ENCODE measurements at places on chromosomes 1 and 21. TPM values are rescaled to one million over a fixed set of nuclear protein-coding genes. Genes with fewer than 3 reads are reported as not detected.
A peak's percentile ranks its signal among the peaks of the same experiment; 100 is the strongest.

The CRYBG2 gene
- total RNA-seq, result 1.1 TPM

The CFHR1 gene
- not detected for total RNA-seq

The ANGPTL1 gene
- total RNA-seq, result not detected

The IL19 gene
- not detected for total RNA-seq

The ERRFI1 gene
- 2.0 TPM for total RNA-seq

DNA sequence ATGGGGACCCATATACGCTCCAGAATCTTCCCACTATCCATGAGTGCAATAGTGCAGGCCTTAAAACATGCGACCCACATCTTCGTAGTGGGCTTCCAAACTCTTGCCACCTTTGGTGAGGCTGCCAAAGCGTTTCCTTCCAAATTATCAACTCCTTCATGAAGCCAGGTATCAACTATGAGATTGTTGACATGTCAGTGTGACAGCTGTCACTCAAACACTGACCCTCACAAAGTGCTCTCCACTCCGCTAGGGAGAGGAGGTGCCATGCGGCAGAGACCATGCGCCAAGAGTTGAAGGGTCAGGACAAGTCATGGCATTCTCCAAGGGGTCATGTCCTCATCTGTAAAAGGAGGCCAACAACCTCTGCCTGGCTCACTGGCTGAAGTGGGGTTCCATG is 103.3 kb downstream of the SUSD4 start:
- no peak for DNase-seq

DNA sequence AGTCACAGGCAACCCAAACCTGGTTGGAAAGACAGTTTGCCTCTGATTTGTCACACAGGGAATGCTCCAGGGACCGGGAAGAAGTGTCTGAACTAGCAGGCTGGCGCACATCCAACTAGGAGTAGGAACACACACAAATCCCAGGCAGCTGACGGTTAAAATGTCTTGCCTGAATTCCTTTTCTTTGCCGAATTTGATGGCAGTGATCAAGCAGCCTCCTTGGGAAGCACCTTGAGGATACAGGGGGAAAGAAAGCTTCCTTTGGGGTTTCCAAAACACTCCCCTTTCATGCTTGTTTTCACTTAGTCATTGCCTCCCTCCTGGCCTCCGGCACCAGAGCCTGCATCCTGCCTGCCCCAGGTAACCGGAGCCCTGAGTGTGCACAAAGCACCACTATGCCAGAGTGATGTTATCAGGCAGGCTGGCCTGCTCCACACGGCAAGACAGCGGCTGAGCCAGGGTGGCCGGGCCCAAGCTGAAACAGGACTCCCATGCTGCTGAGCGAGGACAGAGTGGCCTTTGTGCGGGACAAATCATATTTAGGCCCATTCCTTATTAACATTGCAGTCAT is 193.8 kb downstream of the LMX1A start:
- no peak for DNase-seq

GRCh38 chr1:41578712-41579335 is 94.3 kb upstream of the EDN2 start:
- DNase-seq, result no peak

- no peak for DNase-seq
These were observed 4.3 kb downstream of the TAF5L start for GRCh38 chr1:229621663-229622062.

DNA sequence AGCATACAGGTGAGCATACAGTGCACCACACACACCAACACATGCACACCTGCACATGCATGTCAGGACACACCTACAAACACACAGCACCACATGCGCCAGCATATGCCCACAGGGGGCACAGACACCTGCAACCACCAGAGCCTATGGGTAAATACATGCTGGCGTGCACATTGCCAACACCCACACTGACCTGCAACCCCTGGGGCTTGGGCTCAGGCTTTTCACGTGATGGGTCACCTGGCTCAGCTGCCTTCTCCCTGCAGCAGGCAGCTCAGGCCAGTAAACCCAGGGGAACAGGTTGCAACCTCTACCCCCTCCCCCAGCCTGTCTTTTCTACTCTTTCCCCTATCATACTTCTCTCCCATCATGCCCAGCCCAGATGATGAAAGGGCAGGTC is 8.1 kb downstream of the CD247 start:
- no peak for DNase-seq

GRCh38 chr1:45892068-45892785 is 88.8 kb downstream of the MAST2 start:
- DNase-seq, result no peak

DNA sequence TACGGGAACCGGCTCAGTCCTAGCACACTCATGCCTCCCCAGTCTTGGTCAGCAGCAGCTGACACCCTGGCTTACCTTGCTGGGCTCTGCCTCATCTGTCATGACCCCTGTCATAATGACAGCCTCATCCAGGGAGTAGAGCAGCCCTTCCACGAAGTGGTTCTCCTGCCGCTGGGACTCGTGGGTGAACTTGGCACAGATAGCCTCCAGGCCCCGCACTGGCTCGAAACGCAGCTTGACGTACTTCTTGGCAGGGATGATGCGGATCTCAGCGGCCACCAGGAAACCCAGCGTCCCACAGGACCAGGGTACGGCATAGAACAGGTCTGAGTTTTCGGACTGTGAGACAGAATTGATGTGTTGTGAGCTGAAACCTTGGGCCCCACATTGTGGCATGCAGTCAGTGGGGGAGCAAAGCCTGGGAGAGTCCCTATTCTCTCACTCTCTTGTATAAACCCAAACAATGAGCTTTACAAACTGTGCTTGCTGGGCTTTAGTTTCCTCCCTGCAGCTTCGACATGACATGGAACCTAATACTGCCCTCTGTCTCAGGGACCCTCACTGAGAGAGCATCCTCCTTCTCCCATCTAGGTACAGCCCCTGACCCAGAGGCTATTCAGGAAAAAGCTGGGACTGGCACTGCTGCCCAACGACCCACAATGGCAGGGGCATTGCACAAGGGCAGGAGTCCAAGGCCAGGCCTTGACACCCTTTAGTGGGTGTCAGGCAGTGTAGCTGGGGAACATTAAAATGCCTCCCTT is 15.5 kb downstream of the DHCR24 start:
- no peak for DNase-seq

GRCh38 chr1:234882898-234883297 is 245.7 kb downstream of the TOMM20 start:
- no peak for DNase-seq

DNA sequence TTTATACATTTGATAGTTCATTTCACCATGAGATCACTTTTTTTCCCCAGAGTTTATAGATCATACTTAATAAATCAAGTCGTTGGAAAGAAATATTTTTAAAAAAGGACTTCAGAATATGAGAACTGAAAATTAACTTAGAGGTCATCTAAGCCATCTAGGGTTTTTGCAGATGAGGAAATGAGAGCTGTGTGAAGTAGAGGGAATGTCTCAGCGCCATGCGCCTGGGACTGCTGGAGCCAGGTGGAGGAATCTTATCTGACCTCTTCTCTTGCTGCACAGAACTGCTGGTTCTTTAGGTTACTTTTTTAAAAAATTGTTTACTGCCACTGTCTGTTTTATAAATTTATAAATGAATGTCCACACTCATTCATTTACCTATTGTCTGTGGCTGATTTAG is 11.5 kb downstream of the SH3BGR start:
- DNase-seq, result peak; percentile 3

DNA sequence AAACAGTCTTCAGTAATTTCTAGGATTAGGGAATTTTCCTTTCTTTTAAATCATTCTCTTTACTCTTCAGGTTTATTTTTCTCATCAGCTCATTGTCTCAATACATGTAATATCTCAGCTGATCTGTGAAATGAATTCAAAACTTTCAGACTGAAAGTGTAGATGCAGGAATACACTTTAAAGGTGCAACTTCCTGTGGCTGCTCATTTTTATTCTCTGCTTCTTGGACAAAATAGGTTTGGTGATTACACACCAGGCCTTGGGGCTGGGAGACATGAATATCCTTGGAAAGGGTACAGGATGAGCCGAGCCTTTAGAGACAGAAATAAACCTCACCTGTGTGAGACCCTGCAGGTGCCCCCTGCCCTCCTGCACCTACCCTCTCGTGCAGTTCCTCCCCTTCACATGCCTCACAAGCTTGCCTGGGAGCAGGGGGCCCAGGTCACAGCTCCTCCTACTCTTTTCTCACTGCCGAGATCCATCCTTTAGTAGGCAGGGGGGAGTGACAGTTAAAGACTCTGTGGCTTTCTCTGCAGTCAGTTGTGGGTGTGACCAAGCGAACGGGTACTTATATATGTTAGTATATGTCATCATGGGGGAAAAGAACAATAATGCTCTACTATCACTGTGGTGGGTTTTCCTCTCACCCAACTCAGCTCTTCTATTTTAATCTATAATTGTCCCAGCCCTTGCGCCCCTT is 23.6 kb downstream of the XCL2 start:
- DNase-seq, result peak; percentile 81

DNA sequence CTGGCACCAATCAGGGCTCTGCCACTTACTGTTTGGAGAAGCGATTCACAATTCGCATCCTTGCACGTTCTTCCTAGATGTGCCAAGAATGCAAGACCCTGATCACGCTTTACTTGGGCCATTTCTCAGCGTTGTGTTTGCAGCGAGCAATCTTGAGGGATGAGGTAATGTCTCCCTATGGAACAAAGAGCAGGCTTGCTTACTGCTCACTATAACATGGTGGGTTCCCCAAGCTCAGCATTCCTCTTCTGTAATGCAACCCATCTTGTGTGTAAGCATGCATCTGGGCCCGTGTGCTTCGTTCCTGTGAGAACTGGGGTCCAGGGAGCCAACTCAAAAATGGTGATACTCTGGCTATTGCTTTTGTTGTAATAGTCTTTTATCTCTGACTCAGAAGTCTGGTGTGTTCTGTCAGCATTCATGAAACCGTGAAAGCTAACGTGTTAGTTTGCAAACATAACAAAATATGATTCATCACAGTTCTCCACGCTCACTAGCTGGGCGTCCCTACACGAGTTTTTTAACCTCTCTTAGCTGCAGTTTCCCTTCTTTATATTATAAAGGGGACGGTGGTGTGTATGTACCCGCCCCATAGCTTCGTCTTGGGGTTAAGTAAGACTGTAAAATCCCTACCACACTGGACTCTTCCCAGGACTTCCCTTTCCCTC is 33.3 kb downstream of the DNTTIP2 start:
- no peak for DNase-seq

- DNase-seq, result peak; percentile 69
These were observed 39.5 kb upstream of the CR2 start for GRCh38 chr1:207414606-207415108.

Data from activated CD4-positive, alpha-beta T cell treated with anti-CD3 and anti-CD28 coated beads, Interleukin-2, amount 10 ng/mL, durations not matched to agents 24 days and 14 days (primary cell).